MCF 10A (cell line): ENCODE measurements at places on chromosomes 5 and 9. TPM values are rescaled to one million over a fixed set of nuclear protein-coding genes. Genes with fewer than 3 reads are reported as not detected.

- no peaks in the 10 kb centered on the region for H3K36me3 ChIP-seq
- no peaks in the 10 kb centered on the region for H3K27me3 ChIP-seq
- H3K27ac ChIP-seq: no peak within 1 kb of the TSS
- DNase-seq: peak; percentile 84
Observed at GRCh38 chr9:5832538-5833529, at the start of gene ERMP1. Gene ERMP1 (minus strand): TSS chr9:5833117. CDS start chr9:5833027, 90 bp downstream.

DNA sequence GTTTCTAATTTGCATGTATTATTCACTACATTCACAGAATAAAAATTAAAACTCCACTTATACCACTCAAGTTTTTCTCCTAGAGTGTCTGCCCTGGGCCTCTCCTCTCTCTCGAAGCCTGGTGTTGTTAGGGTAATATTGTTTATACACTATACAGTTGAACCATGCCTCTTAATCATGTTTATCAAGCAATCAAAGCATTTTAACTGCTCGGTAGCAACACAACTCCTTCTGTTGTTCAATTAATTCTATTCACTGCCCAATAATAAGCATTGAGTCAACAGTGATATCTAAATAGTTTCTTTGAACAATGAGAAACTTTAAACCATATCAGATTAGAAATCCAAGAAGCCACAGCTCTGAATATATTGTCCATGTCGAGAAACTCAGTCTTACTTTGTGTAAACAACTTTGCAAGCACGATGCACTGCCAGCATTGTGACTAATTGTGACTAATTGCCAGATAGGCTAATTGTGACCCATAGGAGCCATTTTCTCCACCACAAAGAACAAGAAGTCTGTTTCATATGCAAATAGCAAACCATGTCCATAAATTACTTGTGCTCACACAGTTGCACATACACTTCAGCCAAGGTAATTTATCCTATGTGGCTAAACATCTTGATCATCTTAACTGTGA lies at the start of gene DNAH5:
Gene DNAH5 (minus strand): TSS at position 129 of the 640 bp plus-strand sequence. CDS start 250 bp downstream, outside the sequence.
- no peaks in the 10 kb centered on the region for H3K27me3 ChIP-seq
- H3K27ac ChIP-seq: no peak within 1 kb of the TSS
- no peak within 1 kb of the TSS for H3K4me3 ChIP-seq
- H3K36me3 ChIP-seq: no peaks in the 10 kb centered on the region
- peak; percentile 24 for DNase-seq

LCN9 gene
- not detected in 2 replicates for total RNA-seq

GRCh38 chr9:4740388-4740637 lies 689 bp downstream of the AK3 start:
- peaks cover 12% of the 10 kb centered on the region for H3K36me3 ChIP-seq
- DNase-seq: no peak
- H3K27ac ChIP-seq: peak overlapping the region; percentile 91
- H3K27me3 ChIP-seq: no peaks in the 10 kb centered on the region
- peak overlapping the region; percentile 90 for H3K4me3 ChIP-seq

DNA sequence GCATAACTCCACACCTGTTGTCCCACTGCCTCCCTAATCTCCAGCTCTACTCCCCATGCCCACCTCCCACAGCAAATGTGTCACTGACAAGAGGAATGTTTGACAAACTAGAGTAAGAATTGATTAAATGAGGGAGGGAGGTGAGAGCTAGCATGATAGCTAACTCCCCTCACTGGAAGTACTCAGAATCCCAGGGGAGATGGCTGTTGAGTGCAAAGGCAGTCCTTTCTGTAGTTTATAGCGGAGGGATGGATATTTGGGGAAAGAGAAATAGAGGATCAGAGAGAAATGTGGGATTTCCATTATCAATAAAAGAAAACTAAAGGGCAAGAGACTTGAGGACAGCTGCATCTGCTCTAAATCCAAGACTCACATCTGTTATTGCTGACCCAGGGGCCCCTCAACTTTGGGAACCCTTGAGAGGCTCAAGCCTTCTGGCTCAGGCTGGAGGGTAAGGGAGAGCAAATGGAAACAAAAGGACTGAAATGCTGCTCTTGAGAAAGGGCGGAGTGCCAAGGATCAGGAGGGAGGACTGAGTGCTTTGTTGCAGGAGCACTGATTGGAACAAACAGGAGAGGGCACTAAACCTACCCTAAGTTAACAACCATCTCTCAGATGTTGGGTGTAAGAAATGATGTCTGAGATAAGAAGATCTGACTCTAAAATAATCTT lies 372.1 kb downstream of the NTRK2 start:
- H3K36me3 ChIP-seq: no peaks in the 10 kb centered on the region
- peak; percentile 3 for DNase-seq
- H3K27me3 ChIP-seq: no peaks in the 10 kb centered on the region
- H3K4me3 ChIP-seq: no peak overlapping the region
- H3K27ac ChIP-seq: no peak overlapping the region
- no peaks in the 10 kb centered on the region for H3K4me1 ChIP-seq

GRCh38 chr9:122239722-122240121 lies 11.0 kb upstream of the LHX6 start:
- no peak overlapping the region for H3K4me3 ChIP-seq
- peaks cover 38% of the 10 kb centered on the region for H3K36me3 ChIP-seq
- H3K4me1 ChIP-seq: no peaks in the 10 kb centered on the region
- H3K27ac ChIP-seq: no peak overlapping the region
- H3K27me3 ChIP-seq: no peaks in the 10 kb centered on the region

ACTBL2 gene
- total RNA-seq: 0.10 TPM in 1 of 2 replicates, not detected in the other

- H3K27me3 ChIP-seq: no peaks in the 10 kb centered on the region
- H3K27ac ChIP-seq: no peak overlapping the region
- no peak overlapping the region for H3K4me3 ChIP-seq
- DNase-seq: peak; percentile 53
- no peaks in the 10 kb centered on the region for H3K36me3 ChIP-seq
Observed at GRCh38 chr5:27911216-27911615, 872.8 kb upstream of the CDH9 start.

SIT1 gene
- total RNA-seq: not detected in 2 replicates

GRCh38 chr9:123696476-123696875 lies 233.4 kb downstream of the DENND1A start:
- no peak overlapping the region for H3K4me3 ChIP-seq
- no peaks in the 10 kb centered on the region for H3K4me1 ChIP-seq
- no peak overlapping the region for H3K27ac ChIP-seq
- DNase-seq: no peak
- no peaks in the 10 kb centered on the region for H3K36me3 ChIP-seq

GRCh38 chr9:116153765-116154333 lies at the start of gene PAPPA:
Gene PAPPA (plus strand): TSS chr9:116153791. CDS start chr9:116154173, 382 bp downstream.
- no peak for DNase-seq
- H3K4me3 ChIP-seq: peak within 1 kb of the TSS; percentile 83
- H3K4me1 ChIP-seq: peaks cover 45% of the 10 kb centered on the region

DIPK1B gene
- not detected in 2 replicates for total RNA-seq

MARCOL gene
- not detected in 2 replicates for total RNA-seq

- no peaks in the 10 kb centered on the region for H3K27me3 ChIP-seq
- no peak overlapping the region for H3K27ac ChIP-seq
- no peak overlapping the region for H3K4me3 ChIP-seq
- peak; percentile 36 for DNase-seq
Observed at GRCh38 chr5:13831351-13831750, 113.1 kb downstream of the DNAH5 start.

NADK2 gene
- 36.2 and 37.1 TPM in 2 replicates for total RNA-seq

DNA sequence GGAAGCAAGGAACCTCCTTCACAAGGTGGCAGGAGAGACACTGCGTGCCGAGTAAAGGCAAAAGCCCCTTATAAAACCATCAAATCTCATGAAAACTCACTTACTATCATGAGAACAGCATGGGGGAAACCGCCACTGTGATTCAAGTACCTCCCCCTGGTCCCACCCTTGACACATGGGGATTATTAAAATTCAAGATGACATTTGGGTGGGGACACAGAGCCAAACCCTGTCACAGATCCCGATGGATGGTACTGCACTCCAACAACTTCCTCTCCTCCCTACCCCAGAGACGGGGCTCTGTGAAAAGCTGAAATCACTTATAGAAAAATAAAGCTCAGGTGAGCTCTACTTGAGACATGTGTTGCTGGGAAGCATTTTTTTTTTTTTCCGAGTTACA lies 10.3 kb upstream of the ADCY2 start:
- no peaks in the 10 kb centered on the region for H3K36me3 ChIP-seq
- no peak overlapping the region for H3K27ac ChIP-seq
- no peak overlapping the region for H3K4me3 ChIP-seq
- no peak for DNase-seq

- no peaks in the 10 kb centered on the region for H3K36me3 ChIP-seq
- no peak overlapping the region for H3K4me3 ChIP-seq
- H3K27ac ChIP-seq: no peak overlapping the region
- peaks cover 29% of the 10 kb centered on the region for H3K4me1 ChIP-seq
Observed at GRCh38 chr5:176793343-176793699, 17.0 kb upstream of the UNC5A start.

ELOVL7 gene
- 10.3 and 14.3 TPM in 2 replicates for total RNA-seq

PITX1 gene
- 37.1 and 42.9 TPM in 2 replicates for total RNA-seq

DNA sequence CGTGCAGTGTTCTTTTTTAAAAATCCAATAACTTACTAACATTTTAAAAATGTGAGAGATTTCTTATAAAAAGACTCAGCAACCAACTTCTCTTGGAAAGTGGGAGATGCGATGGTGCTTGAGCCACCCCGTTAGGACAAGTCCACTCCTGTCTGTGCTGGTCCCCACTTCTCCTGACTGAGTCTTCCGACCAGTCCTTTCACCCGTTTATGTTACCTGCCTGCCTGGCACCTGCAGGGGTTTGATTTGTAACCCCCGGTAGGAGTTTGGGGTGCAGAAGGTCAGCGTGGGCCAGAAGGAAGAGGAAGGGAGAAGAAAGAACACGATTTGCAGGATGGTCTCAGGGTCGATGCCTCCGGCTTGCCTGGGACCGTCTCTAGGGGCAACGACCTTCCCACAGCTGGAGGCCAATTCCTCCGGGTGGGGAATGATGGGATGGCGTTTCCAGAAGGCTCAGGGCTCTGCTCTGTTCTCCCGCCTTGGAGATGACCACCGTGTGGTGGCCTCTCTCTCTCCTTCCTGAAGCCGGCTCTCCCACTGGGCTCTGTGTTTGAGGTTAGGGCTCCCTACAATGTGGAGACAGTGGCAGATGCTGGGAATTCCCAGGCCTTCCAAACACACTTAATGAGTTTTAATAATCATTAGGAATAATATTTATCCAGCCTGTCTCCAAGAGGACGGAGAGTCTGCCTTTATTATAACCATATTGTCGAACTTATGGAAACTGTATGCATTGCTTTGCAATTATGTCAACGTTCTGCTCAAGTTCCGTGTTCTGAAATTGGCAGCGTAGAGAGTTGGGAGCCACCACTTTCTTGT lies 14.8 kb downstream of the COL27A1 start:
- peaks cover 5% of the 10 kb centered on the region for H3K36me3 ChIP-seq
- no peak overlapping the region for H3K27ac ChIP-seq
- no peak overlapping the region for H3K4me3 ChIP-seq
- H3K4me1 ChIP-seq: no peaks in the 10 kb centered on the region

DNA sequence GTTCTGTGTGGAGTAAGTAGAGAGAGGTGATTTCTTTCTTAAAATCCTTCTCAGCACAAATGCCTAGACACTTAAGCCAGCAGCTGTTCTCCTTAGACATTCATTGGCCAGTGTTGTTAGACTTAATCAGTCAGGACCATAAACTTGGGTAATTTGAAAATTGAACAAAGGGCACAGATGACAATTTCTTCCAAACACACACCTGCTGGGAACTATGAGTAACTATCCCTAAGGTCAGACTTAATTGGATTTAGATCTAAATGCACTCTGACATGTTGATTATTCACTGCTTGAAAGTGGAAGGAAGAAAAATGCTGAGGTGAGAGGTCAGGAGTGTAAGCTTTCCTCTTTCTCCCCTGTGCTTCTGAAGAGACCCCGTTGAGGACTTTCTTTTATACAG lies 1083.7 kb upstream of the DMAC1 start:
- H3K36me3 ChIP-seq: no peaks in the 10 kb centered on the region
- no peak for DNase-seq
- H3K27ac ChIP-seq: no peak overlapping the region
- no peaks in the 10 kb centered on the region for H3K27me3 ChIP-seq
- H3K4me3 ChIP-seq: no peak overlapping the region

EPB41L4A gene
- 12.4 and 12.7 TPM in 2 replicates for total RNA-seq

DNA sequence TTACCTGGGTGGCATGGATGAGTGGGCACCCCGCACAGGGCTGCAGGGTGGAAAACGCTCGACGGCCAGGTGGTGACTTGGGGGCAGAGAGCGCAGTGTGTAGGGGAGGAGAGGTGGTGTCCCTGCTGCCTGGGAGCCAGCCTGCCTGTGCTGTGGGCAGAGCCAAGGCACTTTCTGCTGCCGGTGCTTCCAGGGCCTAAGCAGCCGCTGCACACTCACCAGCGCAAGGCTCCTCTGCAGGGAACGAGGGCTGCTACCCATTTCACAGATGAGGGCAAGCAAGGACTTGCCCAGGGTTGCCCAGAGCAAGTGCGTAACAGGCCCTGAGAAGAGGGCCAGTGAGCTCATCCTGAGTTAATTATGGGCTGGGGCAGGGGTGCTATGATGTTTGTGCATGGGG lies 62.5 kb downstream of the CRB2 start:
- no peaks in the 10 kb centered on the region for H3K4me1 ChIP-seq
- H3K4me3 ChIP-seq: no peak overlapping the region
- no peak for DNase-seq
- H3K27ac ChIP-seq: no peak overlapping the region
- no peaks in the 10 kb centered on the region for H3K27me3 ChIP-seq

DNA sequence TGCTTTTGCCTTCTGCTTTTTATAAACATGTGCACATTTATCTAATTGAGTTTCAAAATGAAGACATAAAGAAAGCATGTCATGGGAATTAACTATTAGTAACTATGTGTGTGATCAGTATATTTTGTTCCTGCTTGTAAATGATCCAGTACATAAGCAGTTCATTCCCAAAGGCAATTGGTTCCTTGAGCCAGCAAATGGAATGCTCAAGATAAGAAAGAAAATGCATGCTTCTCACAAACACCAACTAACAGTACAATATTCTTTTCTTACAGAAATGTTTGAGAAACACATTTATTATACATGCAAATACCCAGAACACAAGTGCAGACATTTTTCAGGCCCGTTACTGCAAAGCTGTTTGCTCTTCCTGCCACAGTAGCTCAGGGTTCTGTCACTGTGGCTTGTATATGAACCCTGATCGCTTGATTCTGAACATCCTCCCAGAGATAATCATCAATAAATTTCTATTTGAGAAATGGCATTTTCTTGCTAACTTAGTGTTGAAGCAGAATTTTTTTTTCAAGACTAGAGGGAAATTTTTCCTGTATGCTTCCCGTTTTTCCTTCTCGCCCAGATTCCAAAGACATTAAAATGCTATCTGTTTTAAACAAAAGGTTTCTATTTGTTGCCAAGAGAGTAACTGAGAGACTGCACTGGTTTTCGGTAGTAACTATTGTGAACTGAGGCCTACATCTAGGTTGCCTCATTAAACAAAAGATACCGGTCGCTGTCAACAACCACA lies 1.9 kb downstream of the GNAQ start:
- H3K27ac ChIP-seq: peak overlapping the region; percentile 80
- H3K36me3 ChIP-seq: no peaks in the 10 kb centered on the region
- peak overlapping the region; percentile 87 for H3K4me3 ChIP-seq

FGF1 gene
- total RNA-seq: 0.34 and 0.65 TPM in 2 replicates
